NCI-H1092 treated with DMSO at 0.1 percent for 48 hours (cell line): ENCODE measurements at places on chromosomes 1 and 21.

- no peak for DNase-seq
Observed at GRCh38 chr1:108881369-108881768, 4.6 kb downstream of the GPSM2 start.

DNA sequence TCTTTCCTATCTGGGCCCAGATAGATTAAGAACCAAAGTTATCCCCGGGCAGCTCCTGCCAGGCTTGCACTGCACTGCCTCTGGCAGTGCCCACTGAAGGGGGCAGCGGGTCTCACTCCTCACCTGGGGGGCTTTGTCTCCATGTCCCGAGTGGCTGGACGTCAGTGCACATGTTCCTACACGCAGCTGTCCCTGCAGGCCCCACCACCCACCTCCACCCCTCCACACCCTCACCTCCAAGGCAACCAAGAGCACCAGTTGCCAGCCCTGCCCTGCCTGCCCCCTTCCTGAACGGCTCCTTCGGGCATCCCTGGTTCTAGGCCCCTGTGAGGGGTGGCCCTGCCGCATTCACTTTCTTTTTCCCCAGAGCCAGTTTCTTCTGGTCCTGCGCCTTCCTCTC is 147.2 kb downstream of the PEX14 start:
- no peak for DNase-seq

DNA sequence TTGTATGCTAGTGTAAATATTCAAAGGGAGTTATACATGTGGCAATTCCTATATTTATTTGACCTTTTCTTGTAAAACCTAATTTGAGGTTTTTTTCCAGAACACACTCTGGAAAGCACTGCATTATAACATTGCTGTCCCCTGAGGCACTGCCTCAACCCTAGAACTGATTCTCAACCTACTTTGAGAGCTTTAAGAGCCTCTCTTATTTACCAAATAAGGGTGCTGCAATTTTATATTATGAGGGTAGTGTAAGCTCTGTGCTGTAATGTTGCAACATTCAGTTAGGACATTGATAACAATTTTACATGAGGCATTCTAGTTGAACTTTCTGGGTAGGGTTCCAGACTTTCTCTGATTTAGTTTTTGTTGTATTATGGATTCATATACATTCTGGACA is 302.2 kb upstream of the DEPDC1 start:
- DNase-seq, result no peak

DNA sequence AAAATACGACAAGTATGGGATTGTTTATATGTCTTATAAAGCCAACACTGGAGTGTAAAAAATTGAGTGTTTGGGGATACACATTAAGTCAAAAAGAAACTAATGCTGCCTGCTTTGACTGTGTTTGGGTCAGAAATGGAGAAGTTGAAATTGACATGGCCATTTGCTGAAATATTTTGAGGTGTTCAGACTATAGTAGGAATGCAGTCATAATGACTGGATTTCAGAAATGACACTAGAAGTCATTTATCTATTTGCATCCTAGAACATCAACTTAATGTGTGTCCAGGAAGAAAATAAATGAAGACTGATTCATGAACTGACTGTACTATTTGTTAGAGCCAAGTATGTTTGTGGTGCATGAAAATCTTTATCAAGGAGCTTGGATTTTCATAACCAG is 28.4 kb downstream of the RASAL2 start:
- no peak for DNase-seq

- DNase-seq, result no peak
Observed at GRCh38 chr1:18697541-18697940, 66.9 kb downstream of the PAX7 start.

DNA sequence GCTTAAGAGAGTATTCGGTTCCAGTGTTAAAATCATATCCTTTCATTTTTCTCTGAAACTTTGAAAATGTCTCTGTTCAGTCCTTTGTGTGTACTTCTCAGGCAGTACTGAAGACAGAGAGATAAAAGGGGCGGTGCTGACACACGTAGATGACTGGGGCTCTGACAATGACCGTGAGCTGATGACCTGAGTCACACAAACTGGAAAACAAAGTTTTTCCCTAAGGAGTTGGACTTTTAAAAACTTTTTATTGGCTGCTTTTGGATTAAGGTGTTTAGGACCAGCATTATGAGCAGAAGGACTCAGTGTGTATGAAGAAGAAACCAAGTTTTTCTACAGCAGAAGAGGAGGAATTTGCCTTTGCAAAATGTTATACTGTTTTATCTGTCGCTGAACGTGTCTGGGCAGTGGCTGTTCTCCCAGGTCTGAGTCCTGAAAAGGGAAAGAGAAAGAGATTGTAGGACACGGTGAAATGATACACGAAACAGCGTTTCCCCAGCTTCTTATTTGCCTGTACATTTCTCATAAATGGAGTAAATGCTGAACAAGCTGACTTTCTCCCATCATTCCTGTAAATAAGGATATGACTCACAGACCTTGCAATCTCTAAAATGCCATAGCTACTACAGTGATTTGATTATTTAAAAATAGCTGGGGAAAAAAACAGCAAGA is 51.5 kb downstream of the MAP3K7CL start:
- DNase-seq, result no peak

DNA sequence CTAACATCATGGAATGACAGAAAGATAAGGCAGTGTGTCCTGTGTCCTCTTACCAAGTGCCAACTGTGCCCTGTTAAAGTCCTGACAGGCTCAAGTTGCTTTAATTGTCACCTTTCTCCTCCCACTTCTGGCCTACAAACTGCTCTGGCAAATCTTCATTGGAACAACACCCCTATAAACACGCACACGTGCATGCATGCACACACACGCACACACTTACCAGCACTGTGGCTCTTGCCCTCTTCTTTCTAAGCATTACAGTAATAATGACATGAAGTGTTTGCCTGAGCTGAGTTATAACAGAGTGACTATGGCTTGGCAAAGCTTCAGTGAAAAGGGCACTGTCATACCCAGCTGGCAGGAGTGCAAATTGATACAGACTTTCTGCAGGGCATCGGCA is 82.3 kb upstream of the SYT6 start:
- DNase-seq, result peak; percentile 70

- DNase-seq, result no peak
Observed at GRCh38 chr1:5877001-5877400, 115.2 kb downstream of the NPHP4 start.

DNA sequence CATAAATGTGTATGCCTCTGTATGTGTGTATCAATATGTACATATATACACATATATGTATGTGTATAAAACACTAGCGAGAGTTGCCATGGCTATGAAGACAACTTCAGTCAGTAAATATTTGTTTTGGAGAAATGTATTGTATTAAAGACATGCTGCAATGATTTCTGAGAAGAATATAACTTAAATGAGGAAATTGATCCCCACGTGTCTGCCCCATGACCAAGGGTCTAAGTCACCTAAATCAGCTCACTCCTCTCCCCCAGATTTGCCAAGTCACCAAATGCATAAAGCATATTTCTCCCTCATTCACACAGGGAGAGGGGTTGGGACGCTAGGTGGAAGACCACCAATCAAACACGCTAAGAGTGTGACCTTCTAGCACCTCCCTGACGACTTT is 58.3 kb upstream of the LYST start:
- no peak for DNase-seq

DNA sequence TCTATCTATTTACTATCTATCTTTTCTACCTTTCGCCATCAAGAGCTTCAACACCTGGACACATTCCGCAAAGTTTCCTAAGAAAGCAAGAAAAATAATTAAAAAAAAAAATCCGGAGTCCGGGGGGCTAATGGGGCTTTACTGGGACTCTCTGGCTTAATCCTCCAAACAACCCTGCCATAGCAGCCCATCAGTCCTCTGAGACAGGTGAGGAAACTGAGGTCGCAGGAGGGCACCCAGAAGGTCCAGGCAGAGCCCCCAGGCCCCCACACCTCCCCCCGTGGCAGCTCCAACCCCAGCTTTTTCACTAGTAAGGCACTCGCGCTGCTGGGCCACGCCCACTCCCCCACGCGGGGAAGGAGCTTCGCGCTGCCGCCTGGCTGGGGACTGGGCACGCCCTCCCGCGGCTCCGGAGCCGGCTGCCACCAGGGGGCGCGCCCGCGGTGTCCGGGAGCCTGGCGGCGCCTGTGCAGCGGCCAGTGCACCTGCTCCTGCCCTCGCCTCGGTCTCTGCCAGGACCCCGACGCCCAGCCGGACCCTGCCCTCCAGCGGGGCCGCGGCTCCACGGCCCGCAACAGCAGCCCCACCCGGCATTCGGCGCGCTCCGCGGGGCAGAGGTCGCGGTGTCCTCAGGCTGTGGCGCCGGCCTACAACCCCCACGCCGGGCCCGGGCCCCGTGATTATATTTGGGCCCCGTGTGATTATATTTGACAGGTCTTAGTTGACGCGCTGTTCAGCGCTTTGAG is 54.1 kb upstream of the SAMD11 start:
- no peak for DNase-seq

- DNase-seq, result no peak
Observed at GRCh38 chr1:220280249-220280648, 8.0 kb upstream of the RAB3GAP2 start.

GRCh38 chr1:7070389-7071029 is 285.3 kb downstream of the CAMTA1 start:
- peak; percentile 74 for DNase-seq

- DNase-seq, result no peak
Observed at GRCh38 chr1:212124690-212125582, 89.4 kb downstream of the DTL start.

GRCh38 chr1:94884106-94884505 is 42.8 kb downstream of the CNN3 start:
- DNase-seq, result peak; percentile 68

GRCh38 chr1:225554216-225554812 is 98.6 kb downstream of the ENAH start:
- DNase-seq, result peak; percentile 33

DNA sequence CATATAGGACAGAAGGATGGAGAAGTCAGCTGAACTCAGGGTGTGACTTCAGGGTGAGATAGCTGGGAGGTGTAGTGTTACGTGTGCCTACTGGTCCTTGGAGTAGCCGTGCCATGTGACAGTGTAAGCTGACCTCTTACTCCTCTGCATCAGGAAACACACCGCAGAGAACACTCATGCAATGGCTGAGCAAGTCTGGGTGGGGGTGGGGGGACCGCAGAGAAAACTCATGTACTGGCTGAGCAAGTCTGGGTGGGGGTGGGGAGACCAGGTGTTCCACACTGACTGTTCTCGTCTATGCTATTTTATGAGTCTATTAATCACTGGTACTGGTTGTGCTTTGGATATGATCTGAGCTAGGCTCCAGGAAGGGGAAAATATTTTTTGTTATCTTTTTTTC is 233.1 kb downstream of the PAPPA2 start:
- DNase-seq, result peak; percentile 37

- no peak for DNase-seq
Observed at GRCh38 chr1:221429264-221429663, 312.6 kb downstream of the DUSP10 start.

GRCh38 chr1:156854634-156855033 is 4.3 kb downstream of the INSRR start:
- no peak for DNase-seq

- no peak for DNase-seq
Observed at GRCh38 chr1:118711356-118711755, 276.8 kb downstream of the TBX15 start.

DNA sequence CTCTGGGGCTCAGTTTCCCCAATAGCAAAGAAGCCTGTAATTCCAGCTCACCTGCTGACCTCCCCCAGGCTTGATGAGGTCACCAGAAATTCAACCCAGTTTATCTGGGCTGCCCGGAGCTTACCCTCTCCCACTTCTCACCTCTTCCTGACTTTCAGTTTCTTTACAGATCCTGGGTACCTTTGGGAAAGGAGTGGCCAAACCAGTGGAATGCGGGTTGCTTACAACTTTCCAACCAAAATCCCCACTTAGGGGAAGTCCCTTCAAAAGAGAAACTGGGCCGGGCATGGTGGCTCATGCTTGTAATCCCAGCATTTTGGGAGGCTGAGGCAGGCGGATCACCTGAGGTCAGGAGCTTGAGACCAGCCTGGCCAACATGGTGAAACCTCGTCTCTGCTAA is 5.9 kb upstream of the MARCKSL1 start:
- DNase-seq, result no peak

DNA sequence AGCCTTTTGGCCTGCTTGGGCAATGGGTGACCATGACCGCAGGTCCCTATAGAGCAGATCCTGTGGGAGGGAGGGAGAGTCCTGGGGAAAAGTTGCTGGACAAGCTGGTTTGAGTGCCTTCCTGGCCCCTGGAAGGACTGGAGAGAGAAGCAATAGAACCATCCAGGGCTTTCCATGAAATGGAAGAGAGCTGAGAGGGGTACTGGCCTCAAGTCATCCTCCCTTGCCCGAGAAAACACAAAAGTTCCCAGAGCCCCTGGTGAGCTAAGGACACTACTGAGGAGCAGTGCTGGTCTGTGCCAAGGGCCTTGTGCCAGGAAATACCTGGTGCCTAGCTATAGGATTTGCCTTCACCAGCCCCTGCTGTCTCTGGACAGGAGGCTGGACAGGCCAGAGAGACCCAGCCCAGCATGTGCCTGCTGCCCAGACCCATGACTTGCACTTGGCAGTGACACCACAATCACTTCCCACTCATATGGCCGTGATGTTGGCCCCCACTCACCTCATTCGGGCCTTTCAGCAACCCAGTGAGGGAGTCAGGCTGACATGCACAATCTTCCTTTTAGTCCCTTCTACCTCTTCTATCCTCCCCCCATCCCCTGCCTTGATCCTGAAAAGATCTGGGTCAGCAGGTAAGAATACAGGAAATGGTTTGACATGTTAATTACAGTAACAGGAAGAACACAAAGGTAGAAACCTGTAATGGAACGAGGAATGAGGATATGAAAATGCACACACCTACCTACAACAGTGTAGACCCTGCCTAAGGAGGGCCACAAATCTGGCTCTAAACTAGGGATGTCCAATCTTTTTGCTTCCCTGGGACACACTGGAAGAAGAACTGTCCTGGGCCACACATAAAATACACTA is 7.0 kb downstream of the SH3BP5L start:
- DNase-seq, result no peak

DNA sequence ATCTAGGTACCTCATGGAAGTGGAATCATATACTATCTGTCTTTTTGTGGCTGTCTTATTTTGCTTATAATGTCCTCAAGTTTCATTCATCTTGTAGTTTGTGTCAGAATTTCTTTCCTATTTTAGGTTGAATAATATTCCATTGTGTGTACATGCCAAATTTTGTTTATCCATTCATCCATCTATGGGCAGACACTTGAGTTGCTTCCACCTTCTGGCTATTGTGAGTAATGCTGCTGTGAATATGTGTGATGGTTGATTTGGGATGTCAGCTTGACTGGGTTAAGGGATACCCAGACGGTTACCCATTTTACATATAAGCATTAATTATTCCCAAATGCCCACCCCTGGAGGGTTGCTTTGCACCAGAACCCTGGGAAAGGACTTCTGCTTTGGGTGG is 477.5 kb downstream of the PTPRU start:
- DNase-seq, result peak; percentile 3

DNA sequence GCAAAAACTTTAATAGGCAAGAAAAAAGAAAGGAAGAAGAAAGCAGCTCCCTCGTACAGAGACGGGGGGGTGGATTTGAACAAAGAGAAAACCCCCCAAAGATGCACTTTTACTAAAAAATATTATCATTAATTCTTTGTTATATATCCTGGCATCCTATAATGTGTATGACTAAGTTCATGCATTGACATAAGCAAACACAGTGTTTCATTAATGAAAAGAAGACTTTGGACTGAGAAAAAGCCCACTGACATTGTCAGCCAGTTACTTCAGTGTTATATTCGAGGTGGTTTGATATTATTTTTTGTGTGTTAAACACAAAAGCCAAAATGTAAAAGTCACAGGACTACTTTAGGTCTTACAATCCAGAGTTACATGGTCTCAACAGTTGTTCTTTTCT is 110.1 kb upstream of the DPYD start:
- DNase-seq, result no peak

- DNase-seq, result no peak
Observed at GRCh38 chr1:36350659-36351226, 27.3 kb upstream of the EVA1B start.
